ENCODE measurements at places on chromosomes 1 and 21. TPM values are rescaled to one million over a fixed set of nuclear protein-coding genes. Genes with fewer than 3 reads are reported as not detected.

- no peak for DNase-seq
These were observed 122.7 kb downstream of the KCNN3 start for GRCh38 chr1:154747380-154747739.

DNA sequence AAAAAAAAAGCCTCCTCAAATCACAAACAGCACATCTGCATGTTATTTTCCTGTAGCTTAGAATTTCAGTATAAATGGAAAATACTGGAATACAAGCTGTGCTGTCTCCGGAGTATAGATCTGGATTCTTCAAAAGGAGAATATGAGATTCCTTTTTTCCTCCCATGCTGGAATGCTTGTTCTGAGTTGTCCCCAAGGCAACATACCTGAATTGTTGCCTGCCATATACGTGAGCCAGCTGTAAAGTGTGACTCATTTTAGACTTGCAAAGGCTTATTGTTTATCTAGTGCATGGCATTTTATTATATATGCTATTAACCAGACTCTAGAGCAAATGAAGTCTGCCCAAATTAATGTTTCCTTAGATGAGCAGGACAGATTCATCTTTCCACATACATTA, 95.0 kb upstream of the C1orf105 start:
- peak; percentile 86 for DNase-seq

DNA sequence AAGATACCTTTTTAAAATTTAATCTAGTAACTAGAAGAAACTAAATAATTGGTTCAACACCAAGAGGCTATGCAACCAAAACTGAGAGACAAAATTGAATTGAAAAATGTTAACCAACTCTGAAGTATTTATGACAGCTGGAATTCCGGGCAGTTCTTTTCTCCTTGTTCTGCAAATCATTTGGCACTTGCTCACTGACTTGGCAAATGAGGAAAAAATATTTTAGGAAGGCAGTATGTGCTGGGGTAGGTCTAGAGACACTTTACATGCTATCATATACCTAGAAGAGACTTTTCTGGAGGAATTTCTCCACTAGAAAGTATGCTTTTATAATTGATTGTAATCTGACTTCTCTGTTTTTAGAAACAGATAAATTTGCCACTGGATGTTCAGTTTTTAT, 22.1 kb upstream of the SH3D21 start:
- DNase-seq = no peak

The KCNK2 gene
- not detected for total RNA-seq

DNA sequence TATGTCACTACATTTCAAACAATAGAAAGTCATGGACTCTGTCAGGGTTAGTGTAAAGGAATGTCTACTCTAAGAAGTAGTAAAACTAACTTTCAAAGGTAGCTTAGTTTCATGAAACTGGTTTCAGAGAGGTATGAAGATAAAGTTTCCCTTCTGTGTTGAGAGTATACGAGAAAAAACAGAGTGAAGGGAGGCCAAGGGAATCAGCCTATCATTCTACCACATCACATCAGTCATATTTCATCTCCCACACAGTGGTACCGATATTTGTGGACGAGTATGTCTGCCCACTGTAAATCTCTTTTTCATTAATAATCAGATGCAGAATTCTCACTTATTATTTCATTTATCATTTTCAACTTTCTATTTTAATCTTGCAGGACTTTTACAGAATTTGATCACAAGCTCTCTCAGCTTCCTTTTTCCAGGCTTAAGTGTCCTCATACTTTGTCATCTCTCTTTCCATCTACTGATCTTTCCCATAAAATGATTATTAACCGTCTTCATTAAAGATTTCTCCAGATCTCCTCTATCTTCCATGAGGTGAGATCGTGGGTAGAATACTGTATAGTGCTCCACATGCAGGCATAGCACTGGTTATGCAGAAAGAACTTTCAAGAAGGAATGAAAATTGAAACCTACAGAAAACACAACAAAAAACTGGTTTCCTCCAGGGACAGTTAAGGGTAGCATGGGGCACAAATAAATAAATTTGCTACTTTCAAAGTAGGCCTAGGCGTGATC, 11.5 kb upstream of the IFI16 start:
- DNase-seq = no peak

DNA sequence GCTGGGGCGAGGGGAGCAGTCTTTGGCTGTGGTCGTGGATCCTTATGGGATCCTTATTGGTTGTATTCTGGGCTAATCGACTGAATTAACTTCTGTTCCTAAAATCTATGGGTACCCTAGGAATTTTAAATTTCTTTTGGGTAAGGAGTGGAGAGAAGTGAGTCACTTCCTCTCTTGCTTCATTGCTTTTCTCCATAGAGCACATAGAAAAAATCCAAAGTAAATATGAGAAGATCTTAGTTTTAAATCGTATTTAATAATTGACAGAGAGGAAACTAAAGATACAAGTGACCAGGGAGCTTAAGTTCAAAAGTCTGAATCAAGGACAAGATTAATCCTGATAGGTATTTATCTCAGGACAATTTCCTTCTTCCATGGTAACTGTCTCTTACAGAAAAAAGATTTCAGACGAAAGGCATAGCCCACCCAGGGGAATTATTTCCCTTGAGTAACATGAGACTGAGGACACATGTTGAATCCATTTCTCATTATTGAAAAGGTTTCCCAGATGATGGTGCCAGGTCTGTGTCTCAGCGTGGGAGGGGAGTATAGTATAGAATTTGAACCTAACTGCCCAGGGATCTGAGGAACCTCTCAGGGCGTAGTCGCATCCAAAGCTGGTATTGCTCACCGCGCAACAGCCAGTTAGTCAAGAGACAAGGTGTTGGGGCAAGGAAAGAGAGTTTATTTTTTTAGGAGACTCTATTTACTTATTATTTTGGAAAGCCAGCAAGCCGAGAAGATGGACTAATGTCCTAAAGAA, 28.7 kb upstream of the FASLG start:
- DNase-seq = peak; percentile 73

The TMEM82 gene
- total RNA-seq = not detected

The FCRL2 gene
- not detected for total RNA-seq

- no peak for DNase-seq
These were observed 5.2 kb upstream of the DENND2D start for GRCh38 chr1:111205714-111206050.

DNA sequence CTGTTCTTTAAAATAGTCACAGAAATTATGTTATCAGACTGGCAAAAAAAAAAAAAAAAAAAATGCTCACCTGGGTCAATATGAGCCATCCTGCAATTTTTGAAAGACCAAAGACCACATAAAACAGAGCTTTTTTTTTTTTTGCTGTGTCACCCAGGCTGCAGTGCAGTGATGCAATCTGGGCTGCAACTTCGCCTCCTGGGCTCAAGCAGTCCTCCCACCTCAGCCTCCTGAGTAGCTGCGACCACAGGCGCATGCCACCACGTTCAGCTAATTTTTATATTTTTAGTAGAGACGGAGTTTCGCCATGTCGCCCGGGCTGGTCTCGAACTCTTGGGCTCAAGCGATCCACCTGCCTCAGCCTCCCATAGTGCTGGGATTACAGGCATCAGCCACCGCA, 62.8 kb downstream of the RGS13 start:
- no peak for DNase-seq

GRCh38 chr1:171343727-171344472, 29.9 kb downstream of the FMO4 start:
- DNase-seq = no peak

- no peak for DNase-seq
These were observed 41.6 kb downstream of the TNNT2 start for GRCh38 chr1:201335901-201336300.

GRCh38 chr1:55473661-55474060, 258.5 kb upstream of the USP24 start:
- DNase-seq = no peak

The OR14K1 gene
- not detected for total RNA-seq

The CD244 gene
- total RNA-seq = not detected

DNA sequence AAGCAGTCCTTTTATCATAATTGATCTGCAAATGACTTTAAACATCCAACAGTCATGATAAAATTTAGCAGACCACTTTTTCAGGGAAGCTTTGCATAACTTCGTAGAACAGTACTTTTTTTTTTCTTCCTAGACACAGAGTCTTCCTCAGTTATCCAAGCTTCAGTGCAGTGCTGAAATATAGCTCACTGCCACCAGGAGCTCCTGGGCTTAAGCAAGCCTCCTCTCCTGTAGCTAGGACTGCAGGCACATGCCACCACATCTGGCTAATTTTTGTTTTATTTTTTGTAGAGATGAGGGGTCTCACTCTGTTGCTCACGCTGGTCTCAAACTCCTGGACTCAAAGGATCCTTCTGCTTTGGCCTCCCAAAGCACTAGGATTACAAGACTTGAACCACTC, 3.8 kb downstream of the F13B start:
- DNase-seq = no peak

- peak; percentile 80 for DNase-seq
These were observed 88.4 kb downstream of the LRRC8C start for GRCh38 chr1:89721351-89721750.

GRCh38 chr1:232978091-232978634, 27.8 kb downstream of the NTPCR start:
- DNase-seq = no peak

The SPRR2A gene
- total RNA-seq = not detected

DNA sequence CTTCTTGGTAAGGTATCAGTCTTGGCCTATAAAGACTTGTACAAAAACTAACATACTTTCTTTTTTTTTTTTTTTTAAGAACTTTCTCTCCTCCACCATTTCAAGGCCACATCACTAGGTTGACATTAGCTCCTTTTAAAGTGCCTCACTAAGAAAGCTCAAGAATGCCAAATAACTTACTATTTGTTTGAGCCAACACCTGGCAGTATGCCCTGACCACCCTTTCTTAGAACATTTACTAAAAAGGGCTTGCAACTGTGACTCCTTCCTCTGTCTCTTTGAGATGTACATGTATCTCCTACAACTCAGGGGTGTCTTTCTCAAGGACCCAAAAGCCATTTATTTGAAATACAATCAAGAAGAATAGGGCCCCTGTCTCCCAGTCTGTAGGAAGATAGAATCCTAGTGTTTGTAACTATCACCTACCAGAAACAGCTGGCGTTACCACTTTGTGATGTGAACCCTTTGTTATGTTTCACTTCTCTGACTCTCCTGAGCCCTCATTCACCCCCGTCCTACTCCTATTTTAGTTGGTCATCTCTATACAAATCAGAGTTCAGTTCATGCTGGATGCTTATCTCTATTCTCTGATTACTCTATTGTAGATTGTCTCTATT, 12.2 kb upstream of the SAMD13 start:
- DNase-seq = no peak

GRCh38 chr1:92291372-92291999, 7.3 kb downstream of the GLMN start:
- peak; percentile 73 for DNase-seq

DNA sequence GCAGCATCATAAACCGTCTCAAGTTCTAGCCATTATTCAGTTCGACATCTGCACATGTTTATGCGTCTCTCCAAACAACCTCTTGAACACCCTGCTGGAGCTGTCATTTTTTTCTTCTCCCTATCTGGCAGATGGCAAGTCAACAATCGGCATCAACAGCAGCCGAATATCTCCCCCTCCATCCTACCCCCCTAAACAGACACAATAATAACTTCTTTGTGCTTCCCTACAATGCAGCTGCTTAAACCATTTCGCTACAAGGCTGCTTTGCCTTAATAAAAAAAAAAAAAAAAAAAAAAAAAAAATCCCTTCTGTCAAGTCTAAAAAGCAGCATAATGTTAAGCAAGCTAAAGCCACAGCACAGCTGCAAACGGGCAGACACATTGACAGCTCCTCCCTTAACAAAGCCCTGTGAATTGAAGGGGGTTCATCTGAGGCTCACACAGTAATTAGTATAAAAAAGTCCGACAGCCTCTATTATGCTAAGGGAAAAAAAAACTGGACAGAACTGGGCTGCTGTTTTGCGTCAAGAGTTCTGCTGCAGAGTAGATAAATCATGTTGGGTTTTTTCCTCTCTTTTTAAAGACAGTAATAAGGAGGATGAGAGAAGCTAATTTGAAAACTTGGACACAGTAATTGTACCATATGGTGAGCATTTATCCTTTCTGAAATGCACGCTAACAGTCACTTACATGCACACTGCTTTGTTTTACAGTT, 136.4 kb downstream of the AKT3 start:
- no peak for DNase-seq

DNA sequence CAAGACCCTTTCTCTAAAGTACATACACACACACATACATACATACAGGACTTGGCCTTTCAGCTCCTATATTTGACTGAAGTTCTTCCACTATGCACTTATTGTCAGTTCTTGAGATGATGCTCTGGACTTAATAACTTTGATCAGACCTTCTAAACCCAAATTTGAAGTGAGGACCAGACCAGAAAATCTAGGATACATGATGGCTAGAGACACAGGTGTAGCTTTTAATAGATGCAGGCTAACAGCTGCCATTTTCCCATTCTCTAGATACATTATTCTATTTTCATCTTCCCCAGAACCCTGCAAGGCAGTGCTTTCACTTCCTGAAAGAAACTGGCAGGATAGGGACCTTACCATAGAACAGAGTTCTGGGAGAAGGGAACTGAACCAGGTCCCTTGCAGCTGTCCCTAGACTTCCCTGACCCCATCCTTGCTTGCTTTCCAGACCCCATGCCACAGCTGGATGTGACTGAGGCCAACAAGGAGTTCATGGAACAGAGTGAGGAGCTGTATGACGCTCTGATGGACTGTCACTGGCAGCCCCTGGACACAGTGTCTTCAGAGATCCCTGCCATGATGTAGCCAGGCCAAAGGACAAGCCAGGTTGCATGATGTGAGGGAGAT, 14.9 kb upstream of the RAB42 start:
- no peak for DNase-seq

- DNase-seq = no peak
These were observed 59.1 kb downstream of the APCS start for GRCh38 chr1:159646687-159647086.

The LORICRIN gene
- total RNA-seq = not detected

DNA sequence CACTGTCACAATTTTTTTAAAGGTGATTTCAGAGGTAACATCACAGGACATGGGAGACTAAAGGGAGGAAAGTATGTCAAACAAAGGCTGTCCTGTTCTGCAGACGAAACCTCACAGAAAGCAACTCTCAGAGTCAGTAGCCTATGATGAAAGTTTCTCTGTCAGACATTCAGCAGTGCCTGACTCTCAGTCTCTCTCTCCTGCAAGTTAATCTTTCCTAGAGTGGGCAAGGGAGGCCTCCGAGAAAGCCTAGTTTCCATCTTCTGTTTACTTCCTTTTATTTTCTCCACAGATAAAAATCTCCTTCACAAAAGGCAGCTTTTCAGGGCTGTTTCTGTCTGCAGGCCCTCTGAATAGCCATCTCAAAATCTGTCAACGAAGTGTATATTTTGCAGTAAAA, 24.9 kb upstream of the FMO2 start:
- peak; percentile 68 for DNase-seq

- DNase-seq = peak; percentile 31
These were observed 287.5 kb downstream of the SMYD3 start for GRCh38 chr1:246219508-246220030.

The GPR157 gene
- 4.6 TPM for total RNA-seq

The RIIAD1 gene
- not detected for total RNA-seq

- DNase-seq = no peak
These were observed 3.4 kb downstream of the TRIM11 start for GRCh38 chr1:228403231-228403631.

The NTRK1 gene
- total RNA-seq = not detected

GRCh38 chr1:108955111-108955510, 8.2 kb downstream of the CLCC1 start:
- no peak for DNase-seq
